ENCODE measurements at places on chromosomes 2 and 18.

- DNase-seq, result peak; percentile 72
These were observed 27.9 kb downstream of the MARCHF4 start for GRCh38 chr2:216344206-216344949.

DNA sequence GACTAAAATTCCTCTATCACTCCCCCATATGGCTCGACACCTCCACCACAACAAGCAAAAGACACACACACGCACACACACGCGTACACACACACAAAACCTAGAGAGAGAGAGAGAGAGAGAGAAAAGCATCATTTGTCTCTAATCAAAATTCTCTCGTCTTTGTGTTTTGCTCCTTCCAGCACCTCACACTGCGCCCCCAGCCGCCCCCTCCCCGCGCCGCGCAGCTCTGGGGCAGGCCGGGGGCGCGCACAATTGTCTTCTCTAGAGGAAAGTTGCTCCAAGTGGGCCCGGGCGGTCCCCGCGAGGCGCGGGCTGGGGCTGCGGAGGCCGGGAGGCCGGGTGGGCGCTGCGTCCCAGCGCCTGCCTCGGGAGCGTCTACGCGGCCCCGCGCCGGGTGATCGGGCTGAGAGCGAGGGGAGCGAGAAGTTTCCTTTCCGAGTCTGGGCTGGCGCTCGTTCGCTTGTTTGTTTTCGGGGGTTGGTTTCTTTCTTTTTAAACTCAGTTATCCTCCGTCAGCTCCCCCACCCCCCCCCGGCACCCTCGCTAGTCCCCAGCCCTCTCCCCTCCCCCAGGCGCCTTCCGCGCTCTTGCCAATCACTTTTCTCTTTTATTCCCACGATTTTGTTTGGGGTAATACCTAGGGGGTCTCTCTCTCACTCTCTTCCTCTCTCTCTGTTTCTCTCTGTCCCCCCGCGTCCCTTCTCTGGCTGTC lies 4.1 kb downstream of the ZEB2 start:
- DNase-seq, result peak; percentile 58

- no peak for DNase-seq
These were observed 10.6 kb upstream of the MALL start for GRCh38 chr2:110126086-110126773.

DNA sequence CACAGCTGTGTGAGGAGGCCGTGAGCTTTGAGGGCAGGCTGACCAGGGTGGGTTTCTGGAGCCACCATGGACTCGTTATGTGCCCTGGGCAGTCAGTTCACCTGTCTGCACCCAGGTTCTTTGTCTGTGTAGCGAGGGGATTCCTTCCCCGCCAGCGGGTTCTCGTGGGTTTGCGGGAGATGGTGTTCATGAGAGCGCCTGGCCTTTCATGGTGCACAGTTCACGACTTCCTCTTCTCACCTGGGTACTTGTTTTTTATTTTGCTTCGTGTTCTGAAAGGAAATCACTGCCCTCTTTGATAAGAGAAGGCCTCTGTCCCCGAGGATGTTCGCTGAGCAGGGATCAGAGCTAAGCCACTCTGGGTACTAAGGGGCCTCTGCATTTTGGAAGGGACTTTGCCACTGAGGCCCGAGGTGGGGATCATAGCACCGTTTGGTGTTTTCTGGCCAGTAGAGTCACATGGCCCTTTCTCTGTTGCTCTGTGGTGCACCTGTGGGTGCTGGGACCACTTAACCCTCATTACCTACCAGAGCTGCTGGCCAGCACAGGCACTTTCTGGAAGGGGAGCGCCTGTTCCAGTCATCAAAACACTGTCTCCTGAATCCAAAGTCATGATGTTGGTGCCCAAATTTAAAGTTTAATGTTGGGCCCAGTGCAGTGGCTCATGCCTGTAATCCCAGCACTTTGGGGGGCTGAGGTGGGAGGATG lies 78.5 kb downstream of the LDLRAD4 start:
- no peak for DNase-seq

DNA sequence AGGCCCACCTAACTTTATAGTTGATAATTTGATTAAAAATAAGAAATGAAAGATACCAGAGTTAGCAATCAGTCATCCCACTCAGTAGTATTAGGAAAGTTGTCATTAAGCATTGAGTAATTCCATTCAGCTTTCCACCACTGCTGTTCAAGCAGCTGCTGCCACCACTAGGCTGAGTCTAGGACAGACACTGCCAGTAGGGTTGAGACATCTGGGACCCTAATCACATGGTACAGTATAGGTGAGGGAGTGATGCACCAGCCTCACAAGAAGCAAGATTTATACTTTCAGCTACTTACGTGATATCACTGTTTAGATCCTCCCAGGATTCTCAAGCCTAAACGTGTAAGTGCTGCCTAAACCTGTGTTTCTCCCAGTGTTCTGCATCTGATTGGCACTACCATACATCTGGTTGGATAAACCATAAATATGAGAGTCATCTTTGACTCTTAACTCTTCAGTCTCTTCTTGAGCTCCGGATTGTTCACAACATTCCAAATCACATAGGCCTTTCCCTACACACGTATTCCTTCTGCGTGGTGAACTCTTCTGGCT lies 3.2 kb downstream of the UBXN4 start:
- peak; percentile 17 for DNase-seq

GRCh38 chr2:45712570-45712969 lies 61.1 kb downstream of the PRKCE start:
- DNase-seq, result no peak

GRCh38 chr2:69196327-69197117 lies 183.5 kb downstream of the ANTXR1 start:
- DNase-seq, result peak; percentile 70
